ENCODE measurements at places on chromosomes 13 and 19. TPM values are rescaled to one million over a fixed set of nuclear protein-coding genes. Genes with fewer than 3 reads are reported as not detected.

DNA sequence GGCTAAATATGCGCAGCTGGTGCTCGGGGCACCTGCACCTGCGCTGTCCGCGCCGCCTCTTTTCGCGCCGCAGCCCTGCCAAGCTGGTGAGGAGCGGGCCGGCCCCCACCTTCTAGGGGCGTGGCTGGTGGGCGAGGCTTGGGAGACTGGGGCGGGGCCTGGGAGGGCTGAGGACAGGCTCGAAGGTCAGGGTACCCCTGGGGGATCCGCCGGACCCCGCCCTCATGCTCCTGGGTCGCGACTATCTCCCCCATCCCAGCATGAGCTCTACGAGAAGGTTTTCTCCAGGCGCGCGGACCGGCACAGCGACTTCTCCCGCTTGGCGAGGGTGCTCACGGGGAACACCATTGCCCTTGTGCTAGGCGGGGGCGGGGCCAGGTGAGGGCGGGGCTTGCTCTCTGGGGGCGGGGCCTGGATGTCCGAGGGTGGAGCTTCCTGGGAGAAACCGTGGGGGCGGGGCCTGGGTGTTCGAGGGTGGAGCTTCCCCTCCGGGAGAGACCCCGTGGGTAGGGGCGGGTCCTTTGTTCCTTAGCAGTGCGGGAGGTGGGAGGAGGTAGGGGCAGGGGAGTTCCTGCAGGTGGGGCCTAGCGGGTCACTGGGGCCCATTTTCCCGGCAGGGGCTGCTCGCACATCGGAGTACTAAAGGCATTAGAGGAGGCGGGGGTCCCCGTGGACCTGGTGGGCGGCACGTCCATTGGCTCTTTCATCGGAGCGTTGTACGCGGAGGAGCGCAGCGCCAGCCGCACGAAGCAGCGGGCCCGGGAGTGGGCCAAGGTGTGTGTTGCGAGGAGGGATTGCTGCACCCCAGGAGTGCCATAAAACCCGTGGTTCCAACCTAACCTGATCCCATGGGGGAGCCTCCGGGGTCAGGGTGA is 19.7 kb downstream of the PNPLA6 start:
- H3K27me3 ChIP-seq: no peaks in the 10 kb centered on the region
- no peaks in the 10 kb centered on the region for H3K4me1 ChIP-seq
- H3K27ac ChIP-seq: no peak overlapping the region
- no peak overlapping the region for H3K4me3 ChIP-seq

The C1QTNF9B gene
- total RNA-seq: not detected

DNA sequence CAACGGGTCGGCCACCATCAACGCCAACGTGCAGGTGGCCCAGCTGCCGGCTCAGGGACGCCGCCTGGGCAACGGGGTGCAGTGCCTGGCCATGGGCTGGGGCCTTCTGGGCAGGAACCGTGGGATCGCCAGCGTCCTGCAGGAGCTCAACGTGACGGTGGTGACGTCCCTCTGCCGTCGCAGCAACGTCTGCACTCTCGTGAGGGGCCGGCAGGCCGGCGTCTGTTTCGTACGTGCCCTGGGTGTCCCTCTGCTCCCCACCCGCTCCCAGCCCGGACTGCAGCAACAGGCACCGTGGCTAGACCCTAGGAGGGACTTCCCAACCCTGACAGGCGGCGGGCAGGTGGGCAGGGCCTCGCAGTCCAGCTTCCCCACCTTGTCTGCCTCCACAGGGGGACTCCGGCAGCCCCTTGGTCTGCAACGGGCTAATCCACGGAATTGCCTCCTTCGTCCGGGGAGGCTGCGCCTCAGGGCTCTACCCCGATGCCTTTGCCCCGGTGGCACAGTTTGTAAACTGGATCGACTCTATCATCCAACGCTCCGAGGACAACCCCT is 3.5 kb downstream of the ELANE start:
- no peak overlapping the region for H3K27ac ChIP-seq
- H3K4me1 ChIP-seq: peaks cover 6% of the 10 kb centered on the region
- H3K4me3 ChIP-seq: no peak overlapping the region
- DNase-seq: no peak
- no peaks in the 10 kb centered on the region for H3K36me3 ChIP-seq

DNA sequence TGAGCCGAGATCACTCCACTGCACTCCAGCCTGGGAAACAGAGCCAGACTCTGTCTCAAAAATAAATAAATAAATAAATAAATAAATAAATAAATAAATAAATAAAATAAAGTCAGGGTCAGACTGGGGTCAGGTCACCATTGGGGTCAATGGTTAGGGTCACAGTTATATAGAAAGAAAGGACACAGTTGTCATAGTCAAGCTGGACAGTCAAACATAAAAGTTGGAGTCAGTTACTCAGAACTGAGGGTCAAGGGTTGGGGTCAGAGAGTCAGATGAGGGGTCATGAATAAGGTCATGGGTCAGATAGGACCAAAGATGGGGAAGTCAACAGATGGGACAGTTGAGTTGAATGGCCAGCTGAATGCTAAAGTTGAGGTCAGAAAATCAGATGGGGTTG is 16.7 kb upstream of the EPOR start:
- H3K27me3 ChIP-seq: no peaks in the 10 kb centered on the region
- H3K4me1 ChIP-seq: no peaks in the 10 kb centered on the region
- H3K4me3 ChIP-seq: no peak overlapping the region
- DNase-seq: no peak

The DAND5 gene
- total RNA-seq: 2.3 TPM

DNA sequence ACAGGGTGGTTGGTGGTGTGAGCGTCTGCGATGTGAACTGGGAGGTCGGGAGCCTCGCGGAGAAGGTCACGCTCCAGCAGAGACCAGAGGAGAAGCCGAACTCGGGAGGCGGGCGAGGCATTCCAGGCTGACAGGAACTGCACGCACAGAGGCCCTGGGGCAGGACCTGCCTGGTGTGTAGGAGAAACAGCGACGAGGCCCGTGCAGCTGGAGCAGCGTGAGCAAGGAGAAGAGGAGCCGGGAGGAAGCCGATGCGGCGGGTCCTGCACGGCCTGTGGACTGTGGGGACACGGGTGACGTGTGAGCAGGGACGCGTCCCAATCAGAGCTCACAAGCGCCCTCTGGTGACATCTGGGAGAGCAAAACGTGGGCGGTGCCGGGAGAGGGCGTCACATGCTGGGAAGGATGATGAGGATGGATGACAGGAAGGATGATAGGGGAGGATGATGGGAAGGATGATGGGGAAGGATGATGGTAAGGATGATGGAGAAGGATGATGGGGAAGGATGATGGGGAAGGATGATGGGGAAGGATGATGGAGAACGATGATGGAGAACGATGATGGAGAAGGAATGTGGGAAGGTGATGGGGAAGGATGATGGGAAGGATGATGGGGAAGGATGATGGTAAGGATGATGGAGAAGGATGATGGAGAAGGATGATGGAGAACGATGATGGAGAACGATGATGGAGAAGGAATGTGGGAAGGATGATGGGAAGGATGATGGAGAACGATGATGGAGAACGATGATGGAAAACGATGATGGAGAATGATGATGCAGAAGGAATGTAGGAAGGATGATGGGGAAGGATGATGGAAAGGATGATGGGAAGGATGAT is 16.1 kb upstream of the MADCAM1 start:
- no peak overlapping the region for H3K4me3 ChIP-seq
- H3K36me3 ChIP-seq: no peaks in the 10 kb centered on the region
- no peak overlapping the region for H3K27ac ChIP-seq
- no peaks in the 10 kb centered on the region for H3K27me3 ChIP-seq
- H3K4me1 ChIP-seq: peaks cover 6% of the 10 kb centered on the region
- peak; percentile 89 for DNase-seq

DNA sequence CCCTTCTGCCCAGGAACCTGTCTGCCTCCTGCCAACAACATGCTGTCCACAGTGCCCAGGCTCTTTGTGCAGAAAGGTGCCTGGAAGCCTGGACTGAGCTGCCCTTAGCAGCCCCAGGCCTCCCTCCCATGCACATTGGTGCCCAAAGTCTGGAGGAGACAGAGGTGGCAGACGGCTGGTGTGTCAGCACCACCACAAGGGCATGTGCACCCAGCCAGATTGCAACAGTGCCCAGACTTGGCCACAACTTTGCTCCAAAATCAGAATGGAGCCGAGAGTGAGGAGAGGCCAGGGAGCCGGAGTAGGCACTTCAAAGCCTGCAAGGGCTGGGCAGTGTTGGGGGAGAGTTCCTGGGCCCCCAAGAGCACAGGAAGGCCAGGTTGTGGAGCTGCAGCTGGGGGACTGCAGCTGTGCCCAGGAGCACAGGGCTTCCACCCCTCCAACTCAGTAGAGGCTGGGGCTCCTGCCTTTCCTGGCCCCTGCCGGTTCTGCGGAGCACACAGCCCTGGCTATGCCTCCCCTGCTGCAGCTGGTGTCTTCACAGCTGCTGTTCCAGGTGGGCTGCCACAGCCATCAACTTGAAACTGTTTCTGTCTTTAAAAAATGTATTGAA is 1255.8 kb downstream of the SLITRK5 start:
- no peaks in the 10 kb centered on the region for H3K4me1 ChIP-seq
- no peak for DNase-seq
- H3K27ac ChIP-seq: no peak overlapping the region

- no peak overlapping the region for H3K4me3 ChIP-seq
- no peak overlapping the region for H3K27ac ChIP-seq
- H3K36me3 ChIP-seq: no peaks in the 10 kb centered on the region
- no peak for DNase-seq
- H3K27me3 ChIP-seq: no peaks in the 10 kb centered on the region
- H3K4me1 ChIP-seq: no peaks in the 10 kb centered on the region
Measured at GRCh38 chr13:66519259-66519658, 710.9 kb downstream of the PCDH9 start.

GRCh38 chr13:109131698-109132257 is 502.4 kb downstream of the MYO16 start:
- H3K4me3 ChIP-seq: no peak overlapping the region
- DNase-seq: no peak
- H3K27me3 ChIP-seq: no peaks in the 10 kb centered on the region

- H3K4me3 ChIP-seq: no peak overlapping the region
- DNase-seq: no peak
- no peaks in the 10 kb centered on the region for H3K36me3 ChIP-seq
Measured at GRCh38 chr19:35620001-35620400, 7.5 kb downstream of the HAUS5 start.

- DNase-seq: no peak
- H3K4me1 ChIP-seq: no peaks in the 10 kb centered on the region
- H3K27ac ChIP-seq: no peak overlapping the region
- H3K4me3 ChIP-seq: no peak overlapping the region
Measured at GRCh38 chr13:98772794-98773452, 20.5 kb upstream of the SLC15A1 start.

The POLRMT gene
- 54.9 TPM for total RNA-seq

The SLC8A2 gene
- not detected for total RNA-seq

The WDR87 gene
- total RNA-seq: not detected

- DNase-seq: no peak
- no peak overlapping the region for H3K27ac ChIP-seq
- no peaks in the 10 kb centered on the region for H3K27me3 ChIP-seq
- no peak overlapping the region for H3K4me3 ChIP-seq
- peaks cover 41% of the 10 kb centered on the region for H3K4me1 ChIP-seq
Measured at GRCh38 chr13:111186305-111186935, 71.3 kb downstream of the ARHGEF7 start.

DNA sequence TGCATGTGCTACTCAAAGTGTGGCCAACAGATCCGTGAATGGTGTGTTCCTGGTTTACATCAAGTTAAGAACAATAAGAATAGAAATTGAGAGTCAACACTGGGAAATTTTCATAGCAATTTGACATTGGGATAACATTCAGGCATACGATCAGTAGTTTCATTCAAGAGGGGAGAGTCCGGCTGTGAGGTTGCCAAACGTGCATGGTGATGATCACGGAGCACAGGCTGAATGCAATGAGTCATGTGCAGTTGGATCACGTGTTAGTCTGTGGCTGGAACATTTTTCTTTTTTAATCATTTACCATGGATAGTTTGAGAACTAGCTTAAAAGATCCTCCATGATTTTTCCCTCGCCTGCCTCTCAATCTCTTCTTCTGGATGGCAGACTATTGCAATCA is 2.5 kb upstream of the DCT start:
- H3K4me1 ChIP-seq: no peaks in the 10 kb centered on the region
- peak; percentile 23 for DNase-seq
- no peak overlapping the region for H3K27ac ChIP-seq

The WDR62 gene
- 0.76 TPM for total RNA-seq

The CGB2 gene
- not detected for total RNA-seq

DNA sequence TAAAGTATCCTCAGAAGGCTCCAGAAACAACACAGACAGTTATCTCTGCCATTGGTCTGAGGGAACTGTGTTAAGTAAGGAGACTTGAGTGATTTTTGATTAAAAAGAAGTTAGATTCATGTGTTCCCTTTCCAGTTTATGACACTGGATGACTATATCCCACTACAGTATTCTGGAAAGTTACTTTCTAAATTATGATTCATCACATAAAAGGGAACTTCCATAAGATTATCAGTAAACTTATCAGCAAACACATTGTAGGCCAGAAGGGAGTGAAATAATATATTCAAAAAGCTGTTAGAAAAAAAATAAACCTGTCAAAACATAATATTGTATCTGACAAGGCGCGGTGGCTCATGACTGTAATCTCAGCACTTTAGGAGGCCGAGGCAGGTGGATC is 700.0 kb downstream of the SLITRK6 start:
- no peaks in the 10 kb centered on the region for H3K27me3 ChIP-seq
- H3K36me3 ChIP-seq: no peaks in the 10 kb centered on the region
- no peak overlapping the region for H3K4me3 ChIP-seq
- H3K27ac ChIP-seq: no peak overlapping the region

DNA sequence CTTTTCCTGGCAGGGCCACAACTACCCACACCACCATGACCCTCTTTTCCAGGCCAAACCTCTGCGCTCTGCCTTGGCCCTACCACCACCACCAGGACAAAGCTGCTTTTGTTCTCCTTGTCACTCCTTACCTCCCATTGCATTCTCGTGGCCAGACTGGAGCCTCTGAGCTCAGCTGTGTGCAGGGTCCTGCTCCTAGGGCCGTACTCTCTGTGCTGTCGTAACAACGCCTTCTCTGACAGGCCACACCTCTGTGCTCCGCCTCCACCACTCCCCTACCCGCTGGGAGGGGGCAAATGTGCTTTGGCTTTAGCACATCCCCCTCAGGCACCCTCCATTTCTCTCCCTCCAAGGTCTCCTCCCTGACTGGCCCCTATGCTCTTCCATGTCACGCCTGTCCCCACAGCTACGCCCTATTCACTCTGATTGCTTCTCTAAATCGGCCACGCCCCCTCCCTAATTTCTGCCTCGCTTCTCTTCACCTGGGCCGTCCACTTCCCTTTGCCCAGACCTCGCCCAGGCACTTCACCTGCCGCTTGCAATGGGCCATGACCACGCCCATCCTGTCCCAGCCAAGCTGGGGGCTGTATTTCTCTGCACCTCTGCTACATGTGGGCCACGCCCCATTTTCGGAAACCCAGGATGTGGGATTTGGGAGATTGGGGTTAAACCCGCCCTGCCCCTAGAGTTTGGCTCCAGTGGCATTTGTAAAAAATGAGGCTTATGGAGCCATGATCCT is 472.3 kb downstream of the KLF12 start:
- no peak for DNase-seq
- H3K27ac ChIP-seq: no peak overlapping the region
- H3K36me3 ChIP-seq: no peaks in the 10 kb centered on the region

DNA sequence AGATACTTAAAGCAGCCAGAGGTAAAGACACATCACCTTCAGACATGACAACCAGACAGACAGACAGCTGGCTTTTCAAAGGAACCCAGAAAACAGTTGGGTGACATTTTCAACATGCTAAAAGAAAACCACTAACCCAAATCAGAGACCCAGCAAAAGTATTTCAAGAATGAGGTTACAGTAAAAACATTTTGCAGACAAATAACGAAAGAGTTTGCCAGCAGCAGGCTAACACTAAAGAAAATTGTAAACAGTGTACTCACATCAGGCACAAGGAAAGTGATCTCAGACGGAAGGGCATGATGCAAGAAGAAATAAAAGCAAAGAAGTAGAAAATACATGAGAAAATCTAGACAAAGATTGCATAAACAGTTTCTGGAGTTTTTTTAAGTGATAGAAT is 46.4 kb downstream of the AP1M1 start:
- no peak overlapping the region for H3K4me3 ChIP-seq
- no peaks in the 10 kb centered on the region for H3K27me3 ChIP-seq
- no peaks in the 10 kb centered on the region for H3K36me3 ChIP-seq
- no peak overlapping the region for H3K27ac ChIP-seq
- no peak for DNase-seq

All from adrenal gland (tissue), 19 donors.